ENCODE measurements at places on chromosomes 7 and 10. TPM values are rescaled to one million over a fixed set of nuclear protein-coding genes. Genes with fewer than 3 reads are reported as not detected.

The HOXA2 gene
- total RNA-seq: 3.4 TPM

DNA sequence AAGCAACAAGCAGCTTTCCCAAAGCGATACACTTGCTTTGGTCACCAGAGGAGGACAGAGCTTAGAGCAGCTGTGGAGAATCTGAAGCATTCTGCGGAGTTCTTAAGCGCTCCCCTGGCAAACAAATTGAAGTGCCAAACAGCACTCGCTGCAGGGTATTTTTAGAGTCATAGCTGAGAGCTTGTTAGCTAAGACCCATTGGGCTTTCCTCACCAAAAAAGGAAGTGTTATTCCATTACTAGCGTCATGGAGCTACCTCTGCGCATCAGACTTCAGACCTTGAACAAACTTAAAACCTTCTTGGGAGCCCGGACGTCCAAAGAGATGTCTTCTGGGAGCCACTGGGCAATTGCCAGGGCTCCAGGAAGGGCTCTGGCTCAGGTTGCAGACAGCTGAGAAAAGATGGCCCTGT, 23.2 kb upstream of the BMPR1A start:
- H3K27ac ChIP-seq: peak overlapping the region; percentile 88
- peaks cover 56% of the 10 kb centered on the region for H3K4me1 ChIP-seq
- H3K4me3 ChIP-seq: no peak overlapping the region
- peaks cover 9% of the 10 kb centered on the region for H3K36me3 ChIP-seq

DNA sequence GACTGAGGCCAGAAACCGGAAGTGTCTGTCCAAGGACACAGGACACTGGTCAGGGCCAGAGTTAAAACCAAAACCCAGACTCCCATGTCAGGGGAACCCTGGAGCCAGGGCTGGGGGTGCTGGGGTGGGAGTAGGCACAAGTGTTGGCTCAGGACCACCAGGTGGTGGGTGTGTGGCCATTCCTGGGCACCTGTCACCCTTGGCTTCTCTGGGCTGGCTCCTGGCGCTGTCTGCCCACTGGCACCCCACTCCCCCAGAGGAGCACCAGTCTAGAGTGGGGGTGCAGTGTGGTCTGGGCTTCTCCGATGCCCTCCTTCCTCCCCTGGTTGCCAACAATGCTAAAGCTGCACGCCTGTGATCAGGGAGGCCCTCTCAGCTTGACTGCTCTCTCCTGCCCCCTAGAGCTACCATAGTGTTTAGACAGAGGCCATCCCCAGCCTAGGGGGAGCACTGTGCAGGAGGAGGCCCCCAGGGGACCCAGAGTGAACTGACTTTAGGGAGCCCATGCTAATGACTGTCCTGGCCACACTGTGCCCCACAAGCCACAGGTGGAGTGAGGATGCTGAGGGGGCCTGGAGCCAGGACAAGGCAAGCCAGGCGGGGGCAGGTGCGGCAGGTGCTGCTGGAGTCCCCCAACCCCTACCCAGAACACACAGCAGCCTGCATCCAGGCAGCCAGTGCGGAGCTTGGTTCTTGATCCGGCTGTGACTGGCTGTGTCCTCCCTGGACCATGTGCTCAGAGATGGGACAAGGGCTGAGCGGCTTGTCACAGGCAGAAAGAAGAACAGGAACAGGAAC, 11.0 kb downstream of the RASGEF1A start:
- H3K27me3 ChIP-seq: no peaks in the 10 kb centered on the region
- no peaks in the 10 kb centered on the region for H3K4me1 ChIP-seq

- no peaks in the 10 kb centered on the region for H3K4me1 ChIP-seq
- no peak overlapping the region for H3K4me3 ChIP-seq
- H3K36me3 ChIP-seq: no peaks in the 10 kb centered on the region
- no peaks in the 10 kb centered on the region for H3K27me3 ChIP-seq
- no peak for DNase-seq
- no peak overlapping the region for H3K27ac ChIP-seq
Measured at GRCh38 chr7:8109196-8110022, 140.8 kb downstream of the GLCCI1 start.

DNA sequence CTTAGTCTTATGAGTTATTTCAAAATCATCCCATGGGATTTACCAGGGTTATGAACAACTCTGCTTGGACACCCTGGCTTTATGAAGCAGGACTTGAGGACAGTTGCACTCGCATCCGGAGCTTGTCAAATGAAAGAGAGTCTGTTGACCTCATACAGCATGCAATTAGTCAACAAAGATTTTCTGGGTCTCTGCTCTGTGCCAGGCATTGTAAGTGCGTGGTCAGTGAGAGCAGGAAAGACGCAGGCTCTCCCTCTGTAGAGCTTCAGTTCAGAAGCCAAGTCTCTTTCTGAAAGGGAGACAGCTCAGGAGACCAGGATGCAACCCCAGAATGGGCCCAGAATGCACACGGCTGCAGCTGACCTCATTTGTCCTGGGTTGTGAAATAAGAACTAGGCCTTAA, 45.5 kb upstream of the DMBT1 start:
- H3K27ac ChIP-seq: no peak overlapping the region
- no peaks in the 10 kb centered on the region for H3K4me1 ChIP-seq
- H3K36me3 ChIP-seq: peaks cover 31% of the 10 kb centered on the region
- no peak for DNase-seq
- no peaks in the 10 kb centered on the region for H3K27me3 ChIP-seq

DNA sequence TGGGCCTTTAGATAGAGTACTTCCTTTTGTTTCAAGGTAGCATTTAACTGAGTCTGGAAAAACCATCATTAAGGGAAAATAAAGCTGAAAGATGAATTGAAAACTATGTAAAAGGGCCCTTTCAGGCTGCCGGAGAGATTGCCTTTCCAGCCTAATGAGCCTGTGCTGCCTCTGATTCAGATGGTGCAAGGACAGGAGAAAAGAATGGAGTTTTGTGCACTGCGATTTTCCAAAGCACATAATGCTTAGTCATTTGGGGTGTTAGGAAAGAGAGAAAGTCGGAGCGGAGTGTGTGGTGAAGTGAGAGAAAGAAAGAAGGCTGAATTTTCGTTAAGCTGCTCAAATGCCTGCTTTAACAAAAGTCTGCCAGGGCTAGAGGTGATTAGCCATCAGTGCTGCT, 259.7 kb downstream of the PAXIP1 start:
- DNase-seq: no peak
- no peaks in the 10 kb centered on the region for H3K4me1 ChIP-seq
- no peak overlapping the region for H3K4me3 ChIP-seq
- no peaks in the 10 kb centered on the region for H3K27me3 ChIP-seq

- no peaks in the 10 kb centered on the region for H3K36me3 ChIP-seq
- no peak overlapping the region for H3K4me3 ChIP-seq
- no peaks in the 10 kb centered on the region for H3K27me3 ChIP-seq
- H3K27ac ChIP-seq: no peak overlapping the region
- no peaks in the 10 kb centered on the region for H3K4me1 ChIP-seq
- DNase-seq: no peak
Measured at GRCh38 chr7:132685277-132685676, 109.0 kb upstream of the PLXNA4 start.

- H3K27me3 ChIP-seq: no peaks in the 10 kb centered on the region
- no peak overlapping the region for H3K4me3 ChIP-seq
- DNase-seq: no peak
- H3K27ac ChIP-seq: no peak overlapping the region
Measured at GRCh38 chr10:33596422-33596821, 262.0 kb upstream of the NRP1 start.

GRCh38 chr10:3509355-3509754, 275.7 kb downstream of the KLF6 start:
- H3K27ac ChIP-seq: no peak overlapping the region
- H3K4me1 ChIP-seq: no peaks in the 10 kb centered on the region
- DNase-seq: no peak
- H3K36me3 ChIP-seq: no peaks in the 10 kb centered on the region

- no peaks in the 10 kb centered on the region for H3K27me3 ChIP-seq
- peaks cover 9% of the 10 kb centered on the region for H3K4me1 ChIP-seq
- no peak overlapping the region for H3K4me3 ChIP-seq
- no peaks in the 10 kb centered on the region for H3K36me3 ChIP-seq
- no peak overlapping the region for H3K27ac ChIP-seq
Measured at GRCh38 chr10:17787087-17787961, 21.8 kb upstream of the MRC1 start.

GRCh38 chr10:106310596-106310995, 853.9 kb downstream of the SORCS1 start:
- DNase-seq: no peak
- no peak overlapping the region for H3K4me3 ChIP-seq
- H3K27me3 ChIP-seq: no peaks in the 10 kb centered on the region
- H3K36me3 ChIP-seq: no peaks in the 10 kb centered on the region

GRCh38 chr7:4638781-4639575, 43.1 kb upstream of the FOXK1 start:
- DNase-seq: no peak
- no peaks in the 10 kb centered on the region for H3K27me3 ChIP-seq
- H3K27ac ChIP-seq: no peak overlapping the region
- H3K4me3 ChIP-seq: no peak overlapping the region
- no peaks in the 10 kb centered on the region for H3K36me3 ChIP-seq

GRCh38 chr10:22379059-22379458, 33.8 kb downstream of the SPAG6 start:
- no peaks in the 10 kb centered on the region for H3K27me3 ChIP-seq
- no peak overlapping the region for H3K4me3 ChIP-seq
- no peaks in the 10 kb centered on the region for H3K36me3 ChIP-seq
- no peak overlapping the region for H3K27ac ChIP-seq
- no peak for DNase-seq

The MALRD1 gene
- total RNA-seq: 0.92 TPM

GRCh38 chr10:95125582-95125981, 56.3 kb upstream of the CYP2C8 start:
- H3K27me3 ChIP-seq: no peaks in the 10 kb centered on the region
- H3K4me3 ChIP-seq: no peak overlapping the region
- no peaks in the 10 kb centered on the region for H3K4me1 ChIP-seq
- no peak overlapping the region for H3K27ac ChIP-seq

DNA sequence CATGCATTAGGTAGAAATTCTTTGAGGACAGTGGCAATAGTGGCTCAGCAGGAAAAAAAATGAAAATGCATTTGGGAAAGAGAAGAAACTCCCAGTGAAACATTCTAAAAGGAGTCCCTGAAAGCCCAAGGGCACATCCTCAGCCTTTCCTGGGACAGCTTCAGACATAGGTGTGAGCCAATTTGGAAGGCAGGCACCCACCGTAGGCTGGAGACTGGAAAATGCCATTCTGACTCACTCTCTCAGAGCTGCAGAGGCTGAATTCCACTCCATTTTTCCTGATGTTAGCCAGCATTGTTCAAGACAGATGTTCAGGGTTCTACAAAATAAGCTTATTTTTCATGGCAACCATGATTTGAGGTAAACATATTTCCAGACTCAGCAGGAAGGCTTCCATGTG, 379.0 kb upstream of the FZD8 start:
- H3K36me3 ChIP-seq: no peaks in the 10 kb centered on the region
- H3K27me3 ChIP-seq: no peaks in the 10 kb centered on the region
- H3K4me1 ChIP-seq: peaks cover 7% of the 10 kb centered on the region
- H3K27ac ChIP-seq: no peak overlapping the region
- DNase-seq: no peak

The ERVW-1 gene
- total RNA-seq: not detected

- H3K27ac ChIP-seq: no peak overlapping the region
- no peak for DNase-seq
- H3K36me3 ChIP-seq: no peaks in the 10 kb centered on the region
Measured at GRCh38 chr10:53650794-53651193, 878.2 kb upstream of the MBL2 start.

The MXI1 gene
- total RNA-seq: 92.8 TPM

The ZCWPW1 gene
- 3.5 TPM for total RNA-seq

- no peak for DNase-seq
- no peaks in the 10 kb centered on the region for H3K36me3 ChIP-seq
- H3K27ac ChIP-seq: no peak overlapping the region
- H3K27me3 ChIP-seq: no peaks in the 10 kb centered on the region
- no peaks in the 10 kb centered on the region for H3K4me1 ChIP-seq
- H3K4me3 ChIP-seq: no peak overlapping the region
Measured at GRCh38 chr7:34759477-34760125, 101.6 kb downstream of the NPSR1 start.

DNA sequence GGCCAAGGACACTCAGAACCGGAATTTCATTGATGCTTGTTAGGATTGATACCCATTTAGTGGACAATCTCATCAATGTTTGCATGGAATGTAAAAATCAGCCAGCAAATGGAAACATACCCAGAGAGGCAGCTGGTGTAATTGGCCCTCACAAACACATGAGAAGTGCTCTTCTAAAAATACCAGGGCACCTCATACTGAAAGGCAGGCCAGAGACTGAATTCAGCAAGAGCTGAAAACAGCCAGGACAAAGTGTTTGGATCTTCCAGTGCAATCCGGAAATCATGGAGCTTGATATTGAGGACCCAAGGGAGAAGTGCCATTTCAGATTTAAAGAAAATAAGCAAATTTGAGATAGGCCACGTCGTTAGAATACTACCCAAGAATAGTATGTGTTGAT, 498.6 kb downstream of the GALNT17 start:
- H3K27me3 ChIP-seq: no peaks in the 10 kb centered on the region
- no peaks in the 10 kb centered on the region for H3K36me3 ChIP-seq
- H3K4me3 ChIP-seq: no peak overlapping the region
- H3K27ac ChIP-seq: no peak overlapping the region
- no peak for DNase-seq
- peaks cover 50% of the 10 kb centered on the region for H3K4me1 ChIP-seq

DNA sequence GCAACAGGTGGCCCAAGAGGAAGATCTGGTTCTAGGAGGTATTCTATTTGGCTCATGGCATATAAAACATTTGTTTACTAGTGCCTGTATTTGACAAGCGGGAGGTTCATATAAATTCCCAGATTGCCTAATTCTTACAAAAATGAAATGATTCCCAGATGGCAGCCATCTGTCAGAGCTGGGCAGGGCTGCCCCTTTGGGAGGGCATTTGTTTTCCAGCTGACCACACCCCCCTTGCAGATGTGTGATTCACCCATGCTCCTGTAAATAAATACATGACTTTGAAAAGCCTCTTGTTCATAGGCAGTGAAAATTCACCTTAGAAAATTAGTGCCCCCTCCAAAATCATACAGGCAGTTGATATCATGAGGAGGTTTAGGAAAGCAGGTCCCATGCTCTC, 8.6 kb downstream of the VWC2 start:
- DNase-seq: no peak
- no peaks in the 10 kb centered on the region for H3K36me3 ChIP-seq
- H3K27me3 ChIP-seq: no peaks in the 10 kb centered on the region
- no peak overlapping the region for H3K27ac ChIP-seq
- no peak overlapping the region for H3K4me3 ChIP-seq
- no peaks in the 10 kb centered on the region for H3K4me1 ChIP-seq

DNA sequence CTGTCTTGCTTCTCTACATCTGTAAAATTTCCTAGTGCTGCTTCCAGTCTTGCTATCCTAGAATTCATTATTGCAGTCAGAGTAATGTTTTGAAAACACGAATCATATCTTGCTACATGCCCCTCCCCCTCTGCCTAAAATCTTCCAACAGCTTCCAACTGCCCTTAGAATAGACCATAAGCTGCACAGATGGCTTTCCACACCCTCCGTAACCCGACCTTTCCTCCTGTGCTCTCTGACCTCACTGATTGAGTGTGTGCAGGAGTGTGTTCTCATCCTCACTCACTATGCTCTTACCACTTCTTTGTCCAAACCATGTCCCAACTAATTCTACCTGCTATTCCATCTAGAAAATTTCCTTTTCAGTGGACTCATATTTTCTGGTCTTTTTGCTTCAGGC, 121.2 kb upstream of the ANKRD1 start:
- H3K27ac ChIP-seq: no peak overlapping the region
- DNase-seq: no peak
- no peaks in the 10 kb centered on the region for H3K36me3 ChIP-seq
- no peaks in the 10 kb centered on the region for H3K27me3 ChIP-seq
- no peaks in the 10 kb centered on the region for H3K4me1 ChIP-seq

The LIPK gene
- not detected for total RNA-seq

The AKR1E2 gene
- total RNA-seq: 11.1 TPM

The PFKFB3 gene
- 311 TPM for total RNA-seq

Measured in thoracic aorta (tissue), 2 donors.